ENCODE measurements at places on chromosomes 4 and X.

DNA sequence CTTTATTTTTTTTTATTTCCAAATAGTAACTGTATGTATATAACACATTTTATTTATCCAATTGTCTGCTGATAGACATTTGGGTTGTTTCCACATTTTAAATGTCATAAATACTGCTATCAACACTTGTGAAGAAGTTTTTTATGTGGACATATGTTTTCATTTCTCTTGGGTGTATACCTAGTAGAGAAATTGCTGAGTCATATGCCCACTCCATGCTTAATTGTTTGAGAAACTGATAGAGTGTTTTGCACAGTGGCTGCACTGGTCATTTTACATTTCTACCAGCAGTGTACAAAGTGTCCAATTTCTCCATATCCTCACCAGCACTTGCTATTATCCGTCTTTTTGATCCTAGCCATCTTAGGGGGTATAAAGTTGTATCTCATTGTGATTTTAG, 567.8 kb downstream of the GBA3 start:
- no peak for DNase-seq

- no peak for DNase-seq
Observed at GRCh38 chr4:80459918-80460473, 124.5 kb downstream of the CFAP299 start.

- DNase-seq, result peak; percentile 9
Observed at GRCh38 chr4:103915224-103915869, 195.6 kb upstream of the TACR3 start.

- no peak for DNase-seq
Observed at GRCh38 chrX:40778861-40779575, 43.7 kb upstream of the MED14 start.

DNA sequence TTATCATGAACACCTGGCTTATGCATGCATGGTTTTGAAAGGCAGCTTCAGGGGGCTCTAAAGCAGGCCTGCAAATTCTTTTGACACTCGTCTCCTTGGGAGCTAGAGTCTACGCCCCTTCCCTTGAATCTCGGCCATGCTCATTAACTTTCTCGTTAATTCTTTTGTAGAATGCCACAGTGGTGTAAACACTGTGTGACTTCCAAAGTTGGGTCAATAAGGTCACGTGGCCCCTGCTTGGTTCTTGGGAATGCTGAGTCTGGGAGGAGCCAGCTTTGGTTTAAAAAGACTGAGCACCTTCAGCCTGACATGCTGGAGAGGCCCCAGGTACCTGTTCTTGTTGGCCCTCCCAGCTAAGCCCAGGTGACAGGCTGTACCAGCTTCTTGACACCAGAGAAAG, 228.4 kb downstream of the DHRSX start:
- DNase-seq, result no peak

GRCh38 chr4:10565166-10565780, 108.0 kb upstream of the ZNF518B start:
- DNase-seq, result no peak

GRCh38 chr4:38985410-38986100, 46.7 kb downstream of the TMEM156 start:
- no peak for DNase-seq

DNA sequence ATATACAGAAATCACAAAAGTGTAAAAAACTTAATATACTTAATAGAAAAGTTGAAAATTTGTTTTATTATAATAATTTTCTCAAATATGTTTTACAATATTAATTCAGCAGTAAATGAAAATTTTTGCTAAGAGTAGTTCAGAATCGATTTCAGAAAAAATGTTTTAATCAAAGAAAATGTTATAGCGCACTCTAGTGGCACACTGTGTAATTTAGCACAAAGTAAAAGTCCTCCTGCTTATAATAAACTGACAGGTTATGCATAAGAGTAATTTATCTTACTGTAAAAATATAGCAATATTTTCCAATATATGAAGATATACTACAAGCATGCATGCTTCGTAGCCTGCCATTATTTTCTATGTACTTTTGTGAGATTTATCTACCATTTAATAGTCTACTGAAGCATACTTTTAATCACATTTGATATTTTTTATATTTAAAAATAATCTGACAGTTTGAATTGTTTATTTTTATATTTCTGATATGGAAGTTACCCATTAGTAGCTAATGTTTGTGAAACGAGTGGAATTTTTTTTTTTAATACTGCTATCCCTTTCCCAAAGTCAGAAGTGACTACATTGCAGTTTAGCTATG, 217.9 kb upstream of the KLHL4 start:
- DNase-seq, result peak; percentile 4

GRCh38 chr4:181331214-181331613, 912.0 kb upstream of the TENM3 start:
- no peak for DNase-seq

DNA sequence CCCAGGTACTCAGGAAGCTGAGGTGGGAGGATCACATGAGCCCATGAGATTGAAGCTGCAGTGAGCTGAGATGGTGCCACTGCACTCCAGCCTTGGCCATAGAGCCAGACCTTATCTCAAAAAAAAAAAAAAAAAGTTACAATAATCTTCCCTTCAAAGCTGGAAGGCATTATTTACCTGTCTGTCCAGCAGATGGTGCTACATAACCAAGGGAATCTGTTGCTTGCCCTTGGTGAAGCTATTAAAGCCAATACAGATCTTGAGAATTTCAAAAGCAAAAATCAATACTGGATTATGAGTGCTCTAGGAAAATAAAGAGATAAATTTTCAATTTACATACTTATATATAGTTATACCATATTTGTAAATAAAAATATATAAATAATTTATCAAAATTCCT, 25.9 kb downstream of the PKD2 start:
- DNase-seq, result peak; percentile 54

DNA sequence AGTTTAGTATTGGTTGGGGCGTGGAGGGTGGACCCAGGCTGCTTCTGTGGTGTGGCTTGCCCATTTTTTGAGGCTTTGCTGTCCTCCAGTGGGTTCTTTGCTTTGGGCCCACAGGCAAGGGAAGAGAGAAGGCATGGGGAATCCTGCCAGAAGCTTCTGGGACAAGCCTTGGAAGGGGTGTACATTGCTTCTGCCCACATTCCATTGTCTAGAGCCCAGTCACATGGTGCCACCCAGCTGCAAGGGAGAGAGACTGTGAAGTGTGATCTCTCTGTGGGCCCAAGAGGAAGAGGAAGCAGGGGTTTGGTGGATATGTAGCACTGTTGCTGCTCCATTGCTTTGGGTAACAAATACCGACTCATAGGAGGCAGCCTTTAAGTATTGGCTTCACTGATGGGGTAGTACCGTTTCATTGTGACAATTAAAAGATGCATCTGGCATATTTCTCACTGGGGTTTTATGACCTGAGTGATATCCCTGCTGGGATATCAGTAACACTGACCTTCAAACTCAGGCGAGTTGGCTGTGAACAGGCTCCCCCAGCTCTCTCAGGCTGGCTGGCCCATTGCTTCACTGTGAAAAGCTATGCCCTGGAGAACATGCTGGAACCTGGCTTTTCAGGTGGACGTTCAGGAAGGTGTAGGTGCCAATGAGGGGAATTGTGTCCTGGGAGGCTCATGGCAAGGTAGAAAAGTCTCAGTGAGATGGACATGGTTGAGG, 85.9 kb downstream of the CLDN34 start:
- DNase-seq, result no peak
